CD4-positive, CD25-positive, alpha-beta regulatory T cell (primary cell): ENCODE measurements at places on chromosomes 2 and 18. TPM values are rescaled to one million over a fixed set of nuclear protein-coding genes. Genes with fewer than 3 reads are reported as not detected.

Gene TRIB2
- 180 TPM for total RNA-seq

Gene FABP1
- total RNA-seq: not detected

GRCh38 chr18:5529471-5529870 is 14.3 kb downstream of the EPB41L3 start:
- no peak for DNase-seq

DNA sequence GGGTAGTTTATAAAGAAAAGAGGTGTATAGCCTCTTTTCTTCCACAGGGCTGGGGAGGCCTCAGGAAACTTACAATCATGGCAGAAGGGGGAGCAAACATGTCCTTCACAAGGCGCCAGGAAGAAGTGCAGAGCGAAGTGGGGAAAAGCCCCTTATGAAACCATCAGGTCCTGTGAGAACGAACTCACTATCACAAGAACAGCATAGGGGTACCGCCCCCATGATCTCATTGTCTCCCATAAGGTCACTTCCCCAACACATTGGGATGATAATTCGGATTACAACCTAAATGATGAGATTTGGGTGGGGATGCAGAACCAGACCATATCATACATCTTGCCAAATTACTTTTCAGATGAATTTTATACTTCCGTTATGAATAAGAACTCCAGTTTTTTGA is 32.4 kb downstream of the RALB start:
- no peak for DNase-seq

GRCh38 chr2:31947871-31948270 is 62.9 kb downstream of the MEMO1 start:
- no peak for DNase-seq

Gene ITGB6
- not detected for total RNA-seq

DNA sequence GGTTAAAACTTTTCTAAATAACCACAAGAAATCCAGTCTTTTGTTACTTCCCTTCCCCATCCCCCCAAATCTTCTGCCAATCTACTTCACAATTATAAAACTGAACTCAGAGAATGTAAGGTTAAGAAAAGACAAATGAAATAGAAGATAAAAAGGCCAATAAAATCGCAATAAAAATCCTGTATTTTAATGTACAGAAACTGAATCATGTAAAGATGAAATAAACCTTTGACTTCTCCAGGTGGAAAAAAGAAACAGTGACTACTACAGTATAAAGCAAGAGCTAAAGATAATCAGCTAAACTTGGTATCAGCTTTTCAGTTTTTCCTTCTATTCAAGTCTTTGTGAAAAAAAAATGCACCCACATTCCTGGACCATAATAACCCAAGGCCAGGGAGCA is 1.7 kb downstream of the SYT4 start:
- no peak for DNase-seq

- peak; percentile 20 for DNase-seq
Measured at GRCh38 chr18:77650799-77651385, 401.2 kb downstream of the GALR1 start.

GRCh38 chr18:49167084-49167483 is 216.3 kb upstream of the SMAD7 start:
- no peak for DNase-seq

- DNase-seq: no peak
Measured at GRCh38 chr2:39620067-39620466, 45.6 kb upstream of the TMEM178A start.

- no peak for DNase-seq
Measured at GRCh38 chr18:4638680-4639079, 183.6 kb upstream of the DLGAP1 start.

GRCh38 chr2:143121957-143122356 is 7.3 kb upstream of the ARHGAP15 start:
- DNase-seq: no peak

GRCh38 chr2:225993430-225993829 is 593.9 kb downstream of the NYAP2 start:
- no peak for DNase-seq

GRCh38 chr2:103977668-103978067 is 876.2 kb upstream of the POU3F3 start:
- DNase-seq: no peak

DNA sequence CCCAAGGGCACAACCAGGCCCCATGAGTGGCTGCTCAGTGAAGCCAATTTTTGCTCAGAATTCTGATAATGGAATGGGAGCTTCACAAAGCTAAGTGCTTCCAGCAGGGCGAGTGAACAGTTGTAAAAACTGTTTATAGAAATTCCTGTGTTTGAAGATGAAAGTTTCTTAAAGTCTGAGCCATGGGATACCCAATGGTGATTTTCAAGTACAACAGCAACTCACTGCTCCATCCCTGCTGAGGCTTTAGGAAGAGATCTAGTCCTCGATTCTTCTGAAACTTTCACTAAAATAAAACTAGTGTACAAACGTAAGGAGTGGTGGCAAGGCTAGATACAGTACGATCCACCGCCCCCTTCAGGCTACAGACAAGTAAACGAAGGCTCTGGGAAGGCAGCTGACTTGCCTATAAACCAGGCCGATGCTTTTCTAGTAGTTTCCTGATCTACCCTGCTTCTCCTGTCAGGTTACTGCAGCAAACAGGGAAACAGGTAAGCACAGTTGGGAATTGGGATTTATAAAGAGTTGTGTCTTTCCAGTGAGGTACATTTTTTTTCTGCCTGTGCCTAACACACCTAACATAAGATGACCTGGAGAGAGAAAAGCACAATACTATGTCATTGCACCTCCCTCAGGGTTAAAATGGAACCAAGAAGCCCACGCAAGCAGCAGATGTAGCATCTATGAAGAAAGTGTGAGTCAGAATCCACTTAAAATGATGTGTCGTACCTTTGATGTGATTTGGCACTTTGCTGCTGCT is 108.7 kb downstream of the UXS1 start:
- DNase-seq: no peak

GRCh38 chr2:241895712-241896641 is 26.4 kb downstream of the RTP5 start:
- DNase-seq: no peak

Gene CCDC138
- total RNA-seq: 6.5 TPM

DNA sequence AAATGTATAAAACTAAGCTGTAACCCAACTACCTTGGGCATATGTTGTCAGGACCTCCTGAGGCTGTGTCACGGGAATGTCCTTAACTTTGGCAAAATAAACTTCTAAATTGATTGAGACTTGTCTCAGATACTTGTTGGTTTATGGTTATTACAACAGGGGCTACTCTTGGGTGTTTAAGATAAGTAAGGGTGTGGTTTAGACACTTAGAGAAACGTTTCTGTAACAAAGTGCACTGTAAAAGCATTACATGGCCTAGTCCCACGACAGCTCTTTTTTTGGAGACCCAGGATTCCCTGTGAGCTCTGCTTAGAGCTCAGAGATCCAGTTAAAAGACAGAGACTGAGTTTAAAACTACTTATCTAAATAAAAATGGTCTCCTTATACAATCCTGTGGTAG is 32.3 kb upstream of the LIPG start:
- DNase-seq: no peak

DNA sequence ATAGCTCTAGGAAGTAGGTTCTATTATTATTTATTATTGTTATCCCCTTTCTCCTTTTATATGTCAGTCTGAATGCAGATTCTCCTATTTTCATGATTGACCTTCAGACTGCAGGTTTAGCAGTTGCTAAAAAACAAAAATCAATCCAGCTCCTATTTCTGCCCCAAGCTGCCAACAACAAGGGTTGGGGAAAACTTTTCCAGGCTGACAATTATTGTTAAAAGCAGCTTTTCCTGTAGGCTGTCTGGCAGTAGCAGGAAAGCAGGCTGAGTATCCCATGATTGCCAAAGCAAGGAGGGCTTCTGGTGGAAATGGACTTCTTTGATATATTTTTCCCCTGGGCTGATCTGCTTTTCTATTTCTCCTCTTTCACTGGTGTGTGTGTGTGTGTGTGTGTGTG is 78.0 kb upstream of the CTLA4 start:
- no peak for DNase-seq

DNA sequence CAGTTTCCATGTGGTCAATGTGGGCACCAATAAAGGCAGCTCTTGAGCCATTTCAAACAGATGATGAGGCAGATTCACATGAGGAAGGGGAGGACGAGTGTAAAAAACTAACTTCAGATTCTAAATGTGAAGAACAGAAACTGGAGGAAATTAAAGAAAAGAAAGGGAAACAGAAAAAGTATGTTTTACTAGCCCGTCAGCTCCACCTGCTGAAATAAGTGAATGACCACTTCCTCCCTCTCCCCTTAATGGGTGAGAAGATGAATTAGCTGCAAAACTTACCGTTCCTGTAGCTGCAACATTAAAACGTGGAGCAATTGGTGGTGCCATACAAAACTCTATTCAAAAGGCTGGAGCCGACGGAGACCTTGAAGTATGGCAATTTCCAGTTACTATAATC is 203.5 kb downstream of the UXS1 start:
- DNase-seq: peak; percentile 37

DNA sequence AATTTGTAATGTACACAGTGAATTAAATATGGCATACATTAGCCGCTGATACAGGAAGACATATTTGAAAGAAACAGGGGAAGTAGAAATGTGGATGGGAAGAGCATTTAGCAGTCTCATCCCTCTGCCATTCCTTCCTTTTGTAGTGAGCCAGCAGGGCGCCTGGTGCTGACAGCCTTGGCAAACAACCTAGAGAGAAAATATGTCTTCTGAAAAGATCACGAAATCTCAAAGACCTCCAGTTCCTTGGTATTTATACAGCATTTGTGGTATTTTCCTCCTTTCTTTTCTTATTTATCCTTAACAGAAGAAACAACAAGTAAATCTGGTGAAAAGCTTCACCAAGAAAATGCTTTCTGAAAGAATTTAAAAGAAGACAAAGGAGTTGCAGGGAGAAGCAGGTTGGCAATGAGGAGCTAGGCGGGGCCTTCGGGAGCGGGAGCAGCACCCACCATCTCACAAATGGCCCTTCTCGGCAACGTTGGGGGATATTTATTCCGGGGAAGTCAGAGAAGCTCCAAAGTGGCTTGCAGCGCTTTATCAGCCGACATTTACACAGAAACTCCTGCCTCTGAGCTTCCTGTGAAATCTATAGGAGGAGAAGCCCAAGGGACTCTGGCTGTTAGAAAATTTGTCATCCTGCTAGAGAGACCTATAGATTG is 406.1 kb upstream of the NRP2 start:
- no peak for DNase-seq

- no peak for DNase-seq
Measured at GRCh38 chr2:169320561-169320960, 41.8 kb downstream of the LRP2 start.

Gene IL1RL2
- not detected for total RNA-seq

DNA sequence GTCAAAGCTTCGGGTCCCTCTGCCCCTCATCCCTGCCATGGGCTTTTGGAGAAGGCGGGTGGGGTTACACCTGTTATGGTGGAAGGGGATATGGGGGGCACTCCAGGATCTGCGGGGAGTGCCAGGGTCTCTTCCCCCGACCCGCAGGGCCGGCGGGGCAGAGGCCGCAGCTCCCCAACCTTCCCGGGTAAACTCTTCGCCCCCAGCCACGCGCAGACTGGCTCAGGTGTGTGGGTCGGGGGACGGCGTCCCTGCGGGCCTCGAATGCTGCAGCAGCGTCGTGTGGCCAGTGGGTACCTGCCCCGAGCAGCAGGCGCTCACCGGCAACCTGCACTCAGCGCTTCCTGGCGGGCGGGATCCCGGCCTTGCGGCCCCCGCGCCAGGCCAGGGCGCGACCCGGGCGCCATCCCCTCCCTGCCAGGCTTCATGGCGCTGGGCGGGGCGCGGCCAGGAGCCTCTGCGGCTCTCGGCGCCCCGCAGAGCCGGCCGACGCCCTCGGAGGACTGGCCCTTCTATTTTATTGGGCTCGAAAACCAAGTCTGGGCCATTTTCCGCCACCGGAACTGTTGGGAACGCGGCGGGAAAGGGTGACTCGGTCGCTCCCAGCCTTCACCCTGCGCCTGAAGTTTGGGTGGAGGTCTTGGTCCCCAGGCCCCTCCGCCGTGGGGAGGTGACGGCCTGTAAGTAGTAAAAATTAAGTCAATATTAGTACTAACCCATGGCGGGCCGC is 4.5 kb downstream of the GBX2 start:
- DNase-seq: no peak

Gene GAD1
- not detected for total RNA-seq

- no peak for DNase-seq
Measured at GRCh38 chr2:163771596-163771995, 35.8 kb upstream of the FIGN start.

Gene PSD4
- total RNA-seq: 124 TPM

- no peak for DNase-seq
Measured at GRCh38 chr2:199216253-199216652, 241.5 kb downstream of the SATB2 start.

- DNase-seq: no peak
Measured at GRCh38 chr2:231563378-231563961, 29.2 kb upstream of the TEX44 start.

Gene C2orf72
- total RNA-seq: not detected

DNA sequence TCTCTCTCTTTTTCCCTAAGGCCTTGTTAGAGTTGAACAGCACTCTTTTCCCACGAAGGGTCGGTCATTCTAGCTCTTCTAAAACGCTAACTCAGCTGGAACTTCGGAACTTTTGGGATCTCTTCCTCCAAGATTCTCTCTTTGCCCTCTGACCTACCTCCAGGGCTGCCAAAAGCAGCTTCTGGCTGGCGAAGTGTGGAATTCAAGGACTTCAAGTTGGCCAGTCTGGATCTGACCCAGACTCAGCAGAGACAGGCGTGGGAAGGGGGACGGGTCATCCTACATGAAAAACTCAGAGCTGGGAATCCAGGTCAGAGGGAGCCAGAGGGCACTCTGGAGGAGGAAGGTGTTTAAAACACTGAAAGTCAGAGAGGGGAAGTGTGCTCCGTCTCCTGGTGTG is 305.5 kb upstream of the HDAC4 start:
- DNase-seq: no peak

GRCh38 chr2:228064024-228064423 is 117.5 kb downstream of the SPHKAP start:
- no peak for DNase-seq
